ENCODE measurements at places on chromosomes 4 and X.

GRCh38 chr4:82739287-82740190, 59.1 kb downstream of the SCD5 start:
- DNase-seq = no peak

DNA sequence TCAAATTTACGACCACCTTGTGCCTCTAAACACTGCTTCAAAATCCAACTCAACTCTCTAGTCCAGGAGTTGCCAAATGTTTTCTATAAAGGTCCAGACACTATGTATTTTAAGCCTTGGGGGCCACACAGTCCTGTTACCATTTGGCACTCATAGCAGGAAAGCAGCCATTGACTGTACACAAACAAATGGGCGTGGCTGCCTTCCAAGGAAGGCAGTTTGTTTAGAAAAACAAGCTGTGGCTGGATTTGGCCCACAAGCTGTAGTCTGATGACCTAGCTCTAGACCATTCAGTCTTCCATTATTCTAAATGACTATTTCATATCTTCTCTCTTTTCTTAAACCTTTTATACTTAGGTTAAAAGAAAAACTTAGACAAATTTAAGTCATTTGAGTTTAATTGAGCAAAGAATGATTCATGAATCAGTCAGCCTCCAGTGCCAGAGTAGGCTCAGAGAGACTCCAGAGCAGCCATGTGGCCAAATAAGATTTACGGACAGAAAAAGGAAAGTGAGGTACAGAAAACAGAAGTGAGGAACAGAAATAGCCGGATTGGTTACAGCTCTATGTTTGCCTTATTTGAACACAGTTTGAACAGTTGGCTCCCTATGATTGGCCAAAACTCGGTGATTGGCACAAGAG, 825.8 kb upstream of the LCORL start:
- DNase-seq = no peak

DNA sequence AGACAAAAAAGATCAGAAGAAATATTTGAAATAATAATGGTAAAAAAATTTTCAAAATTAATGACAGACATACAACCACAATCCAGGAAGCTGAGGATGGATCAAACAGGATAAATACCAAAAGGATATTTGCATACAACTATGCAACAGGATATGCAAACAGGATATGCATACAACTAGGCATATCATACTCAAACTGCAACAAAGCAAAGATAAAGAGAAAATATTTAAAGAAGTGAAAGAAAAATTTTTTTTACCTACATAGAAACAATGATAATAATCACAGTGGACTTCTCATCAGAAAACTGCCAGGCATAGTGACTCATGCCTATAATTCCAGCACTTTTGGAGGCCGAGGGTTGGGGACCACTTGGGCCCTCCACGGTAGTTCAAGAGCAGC, 11.3 kb upstream of the DHX15 start:
- DNase-seq = no peak

DNA sequence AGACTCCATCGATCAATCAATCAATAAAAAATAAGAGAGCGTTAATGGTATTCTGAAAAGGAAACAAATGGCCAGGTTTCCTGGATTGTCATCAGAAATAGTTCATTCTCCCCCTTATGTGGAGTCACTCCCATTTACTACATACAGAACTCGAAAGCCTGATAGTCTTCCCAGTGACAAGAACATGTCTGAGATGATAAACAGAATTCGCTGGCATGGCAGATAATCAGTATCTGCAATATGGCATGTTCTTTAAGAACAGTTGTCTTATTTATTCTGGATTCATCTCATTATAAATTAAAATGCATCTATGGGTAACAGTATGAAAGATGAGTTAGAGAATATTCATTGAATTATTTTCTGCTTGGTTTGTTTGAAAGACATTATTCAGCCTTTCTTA, 61.4 kb downstream of the LRP2BP start:
- DNase-seq = no peak

DNA sequence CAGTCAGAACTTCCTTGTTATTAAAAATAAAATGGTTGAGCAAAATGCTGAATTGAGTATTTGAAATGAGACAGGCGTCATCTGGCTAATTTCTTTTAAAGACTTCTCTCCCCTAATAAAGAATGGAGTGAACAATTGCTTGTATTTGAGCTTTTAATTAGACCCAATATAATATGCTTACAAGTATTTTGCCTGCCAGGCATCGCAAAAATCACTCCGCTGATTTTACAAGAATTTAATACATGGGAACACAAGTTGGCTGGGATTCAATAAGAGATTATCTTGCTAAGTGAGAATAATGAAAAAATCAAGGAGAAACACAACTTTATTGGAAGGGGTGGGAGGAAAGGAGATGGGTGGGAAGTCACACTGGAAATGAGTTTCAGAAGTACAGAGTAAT, 52.3 kb downstream of the KLF3 start:
- DNase-seq = no peak

DNA sequence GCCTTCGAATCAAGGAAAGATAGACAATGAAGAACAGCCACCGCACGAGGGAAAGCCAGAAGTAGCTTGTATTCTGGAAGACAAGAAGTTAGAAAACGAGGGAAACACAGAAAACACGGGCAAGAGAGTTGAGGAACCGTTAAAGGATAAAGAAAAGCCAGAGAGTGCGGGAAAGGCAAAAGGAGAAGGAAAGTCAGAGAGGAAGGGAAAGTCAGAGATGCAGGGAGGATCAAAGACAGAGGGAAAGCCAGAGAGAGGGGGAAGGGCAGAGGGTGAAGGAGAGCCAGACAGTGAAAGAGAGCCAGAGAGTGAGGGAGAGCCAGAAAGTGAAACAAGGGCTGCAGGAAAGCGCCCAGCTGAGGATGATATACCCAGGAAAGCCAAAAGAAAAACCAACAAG, 1.4 kb downstream of the TCEAL2 start:
- no peak for DNase-seq

- no peak for DNase-seq
Observed at GRCh38 chrX:71993371-71993770, 82.7 kb downstream of the NHSL2 start.

DNA sequence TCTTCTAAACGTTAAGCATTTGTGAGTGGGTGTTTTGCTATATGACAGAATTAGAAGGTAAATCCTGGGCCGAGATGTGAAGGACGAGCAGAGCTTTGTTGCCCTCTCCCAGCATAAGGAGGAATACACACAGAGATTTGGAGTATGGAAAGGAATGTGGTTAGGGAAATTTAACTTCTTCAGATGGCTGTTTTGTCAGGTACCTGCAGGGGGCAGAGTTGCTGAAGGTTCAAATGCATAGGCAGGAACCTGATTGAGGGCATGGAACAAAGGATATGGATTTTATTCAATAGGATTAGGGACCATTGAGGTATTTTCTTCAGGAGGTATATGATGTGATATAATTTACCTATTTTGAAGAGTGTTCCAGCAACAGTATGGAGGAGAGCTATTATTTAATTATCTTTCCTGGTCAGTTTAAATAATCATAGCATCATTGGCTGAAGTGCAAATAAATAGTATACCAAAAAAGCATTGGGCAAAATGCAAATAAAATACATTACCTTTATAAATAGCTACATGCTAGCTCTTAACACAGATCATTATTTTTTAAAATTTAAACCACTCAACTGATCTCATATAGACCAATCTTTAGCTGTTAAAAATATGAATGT, 143.6 kb downstream of the SLIT2 start:
- peak; percentile 22 for DNase-seq

- DNase-seq = no peak
Observed at GRCh38 chr4:52173470-52174045, 122.5 kb downstream of the SPATA18 start.

GRCh38 chr4:3321295-3321889, 28.6 kb downstream of the RGS12 start:
- no peak for DNase-seq

- no peak for DNase-seq
Observed at GRCh38 chrX:100407784-100408712, 2.0 kb downstream of the PCDH19 start.

- no peak for DNase-seq
Observed at GRCh38 chrX:75156531-75156945, 455 bp upstream of the ABCB7 start.

DNA sequence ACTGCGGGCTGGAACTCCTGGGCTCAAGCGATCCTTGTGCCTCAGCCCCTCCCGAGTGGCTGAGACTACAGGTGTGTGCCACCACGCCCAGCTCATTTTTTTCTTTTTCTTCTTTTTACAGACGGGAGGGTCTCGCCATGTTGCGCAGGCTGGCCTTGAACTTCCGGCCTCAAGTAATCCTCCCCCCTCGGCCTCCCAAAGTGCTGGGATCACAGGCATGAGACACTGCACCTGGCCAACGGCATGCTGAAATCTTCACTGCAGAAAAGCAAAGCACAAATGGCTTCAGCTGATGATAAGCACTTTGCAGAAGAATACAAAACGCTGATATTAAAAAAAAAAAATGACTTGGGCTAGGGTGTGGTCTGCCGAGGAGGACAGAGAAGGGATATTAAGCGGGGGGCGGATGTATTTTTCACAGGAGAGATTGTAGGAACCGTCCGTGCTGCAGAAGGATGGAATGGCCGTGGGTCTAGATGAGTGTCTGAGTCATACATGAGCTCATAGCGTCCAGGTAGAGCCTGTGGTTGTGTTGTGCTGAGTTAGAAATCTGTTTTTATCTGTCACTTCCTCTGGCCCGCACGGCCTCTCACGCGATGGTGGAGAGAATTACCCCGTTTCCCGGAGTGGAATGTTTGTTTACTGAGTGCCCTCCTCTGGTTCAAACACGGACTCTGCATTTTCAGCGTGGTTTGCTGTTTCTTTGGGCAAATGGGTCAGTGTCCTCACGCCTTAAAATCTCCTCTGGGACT, 8.5 kb upstream of the AKAP17A start:
- peak; percentile 47 for DNase-seq

GRCh38 chr4:101853028-101853427, 62.5 kb downstream of the BANK1 start:
- no peak for DNase-seq

- DNase-seq = peak; percentile 0
Observed at GRCh38 chr4:182478475-182478874, 235.3 kb downstream of the TENM3 start.

GRCh38 chr4:109207061-109207460, 95.4 kb downstream of the COL25A1 start:
- DNase-seq = no peak

GRCh38 chr4:154916068-154916467, 135.0 kb downstream of the RBM46 start:
- DNase-seq = no peak

GRCh38 chr4:133151341-133151690, 2.2 kb downstream of the PCDH10 start:
- DNase-seq = no peak

GRCh38 chr4:46975812-46976553, 17.4 kb downstream of the GABRA4 start:
- DNase-seq = no peak

DNA sequence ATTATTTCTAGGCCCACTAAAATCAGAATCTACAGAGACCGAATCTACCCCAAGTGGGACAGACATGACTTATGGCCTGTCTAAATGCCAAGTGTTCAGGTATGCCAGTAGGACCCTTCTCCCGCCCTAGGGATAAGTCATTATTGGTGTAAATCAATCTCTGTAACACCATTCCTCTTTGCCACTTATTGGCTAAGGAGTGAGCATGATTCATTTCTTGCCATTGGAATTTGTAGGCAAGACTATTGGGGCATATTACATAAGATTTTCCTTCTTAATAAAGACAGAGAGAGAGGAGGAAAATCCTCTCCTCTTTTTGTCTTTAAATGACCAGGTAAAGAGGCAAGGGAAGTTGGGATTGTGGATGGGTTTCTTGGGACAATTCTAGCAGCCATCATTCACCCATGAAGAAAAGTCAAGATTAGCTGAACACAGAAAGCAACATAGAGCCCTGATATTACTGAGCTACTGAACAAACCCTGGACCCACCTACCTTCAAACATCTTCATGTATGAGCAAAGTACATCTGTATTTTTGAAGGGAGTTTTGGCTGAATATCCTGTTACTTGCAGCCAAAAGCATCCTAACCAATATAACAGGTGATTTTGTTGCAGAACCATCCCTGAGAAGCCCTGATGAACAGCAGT, 2.6 kb downstream of the SLC9B2 start:
- no peak for DNase-seq

DNA sequence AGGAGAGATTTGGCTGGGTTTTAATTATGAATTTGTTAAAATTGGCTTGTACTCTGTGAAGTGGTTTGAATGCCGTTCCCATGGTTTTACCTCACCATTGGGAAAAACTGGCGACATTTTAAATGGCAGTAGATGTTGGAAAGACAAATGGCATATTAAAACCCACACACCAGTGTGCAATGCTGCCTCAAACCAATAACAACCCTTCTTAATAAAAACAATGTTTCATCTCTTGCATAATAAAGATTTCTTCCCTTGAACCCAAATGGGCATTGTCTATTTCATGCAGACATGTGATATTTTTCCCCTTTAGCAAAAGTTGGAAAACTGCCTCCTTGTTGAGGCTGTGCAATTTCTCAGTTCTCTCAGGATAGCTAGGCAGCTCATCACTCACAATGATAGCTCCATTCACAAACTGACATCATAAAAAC, 33.7 kb downstream of the GABRB1 start:
- DNase-seq = no peak

- no peak for DNase-seq
Observed at GRCh38 chr4:42789041-42789567, 103.4 kb upstream of the GRXCR1 start.

- no peak for DNase-seq
Observed at GRCh38 chr4:8435656-8436121, 4.8 kb downstream of the ACOX3 start.

DNA sequence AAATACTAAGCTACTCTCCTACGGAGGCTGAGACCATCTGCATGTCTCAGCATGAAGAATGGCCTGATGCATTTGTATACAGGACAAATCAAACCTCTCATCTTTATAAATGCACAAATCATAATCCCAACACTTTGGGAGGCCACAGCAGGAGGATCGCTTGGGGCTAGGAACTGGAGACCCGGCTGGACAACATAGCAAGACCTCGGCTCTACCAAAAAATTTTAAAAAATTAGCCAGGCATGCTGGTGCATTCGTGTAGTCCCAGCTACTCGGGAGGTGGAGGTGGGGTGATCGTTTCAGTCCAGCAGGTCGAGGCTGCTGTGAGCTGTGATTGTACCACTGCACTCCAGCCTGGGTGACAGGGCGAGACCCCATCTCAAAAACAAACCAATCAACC, 262.8 kb downstream of the DHRSX start:
- no peak for DNase-seq

DNA sequence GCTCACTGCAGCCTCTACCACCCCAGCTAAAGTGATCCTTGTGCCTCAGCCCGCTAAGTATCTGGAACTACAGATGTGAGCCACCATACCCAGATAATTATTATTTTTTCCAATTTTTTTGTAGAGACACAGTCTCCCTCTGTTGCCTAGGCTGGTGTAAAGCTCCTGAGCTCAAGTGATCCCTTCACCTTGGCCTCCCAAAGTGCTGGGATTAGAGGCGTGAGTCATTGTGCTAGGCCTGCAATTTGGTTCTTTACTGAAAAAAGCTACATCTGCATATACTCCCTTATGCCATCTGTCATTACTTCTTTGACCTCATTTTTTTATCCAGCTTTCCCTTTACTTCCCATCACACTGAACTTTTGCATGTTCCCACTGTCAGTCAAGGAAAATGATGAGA, 2012.4 kb upstream of the IGFBP7 start:
- no peak for DNase-seq

All from SW 1271 (cell line).